Foreskin keratinocyte (primary cell): ENCODE measurements at places on chromosomes 1 and 21. TPM values are rescaled to one million over a fixed set of nuclear protein-coding genes. Genes with fewer than 3 reads are reported as not detected.

- no peak for DNase-seq
Measured at GRCh38 chr1:219523411-219523810, 89.5 kb downstream of the ZC3H11B start.

The OXCT2 gene
- 0.20 and 0.32 TPM in 2 replicates for total RNA-seq

DNA sequence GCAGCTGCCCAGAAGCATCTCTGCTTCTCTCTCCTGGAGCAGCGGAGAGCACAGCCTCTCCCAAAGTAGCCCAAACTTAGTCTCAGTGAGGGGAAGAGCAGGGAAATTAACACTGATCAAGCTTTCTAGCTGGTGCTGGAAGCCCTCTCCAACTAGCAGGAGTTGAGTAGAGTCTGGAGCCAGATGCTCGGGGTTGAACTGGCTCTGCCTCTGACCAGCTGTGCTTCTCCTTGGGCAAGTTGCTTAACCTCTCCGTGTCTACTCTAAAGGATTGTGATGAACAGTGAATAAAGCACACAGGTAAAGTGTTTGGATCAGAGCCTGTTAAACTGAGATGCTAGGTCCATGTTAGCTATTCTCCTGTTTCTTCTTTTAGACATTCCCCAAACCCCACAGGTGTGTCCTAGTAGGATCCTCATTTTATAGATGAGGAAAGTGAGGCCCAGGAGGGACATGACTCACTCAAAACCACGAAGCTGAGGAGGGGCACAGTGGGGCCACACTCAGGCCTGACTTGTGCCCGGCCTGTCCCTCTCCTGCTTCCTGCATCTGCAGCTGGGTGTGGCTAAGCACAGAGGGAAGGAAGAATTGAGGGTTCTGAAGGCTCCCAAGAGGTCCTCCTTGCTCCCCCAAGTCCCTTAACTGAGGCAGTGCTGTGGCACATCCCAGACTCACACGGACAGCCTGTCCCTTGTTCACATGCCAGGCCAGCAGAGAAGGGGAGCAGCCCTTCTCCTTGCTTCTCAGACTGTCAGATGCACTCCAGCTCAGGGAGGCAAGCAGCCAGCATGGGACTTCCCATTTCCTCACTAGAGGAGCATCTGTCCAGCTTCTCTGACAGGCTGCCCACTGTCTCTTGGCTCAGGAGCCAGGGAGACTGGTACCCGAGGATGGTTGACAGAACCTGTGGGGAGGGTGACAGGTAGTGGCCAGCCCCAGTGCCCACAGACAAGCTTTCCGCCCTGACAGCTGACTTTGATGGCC lies 152.0 kb upstream of the IGSF21 start:
- no peak for DNase-seq

DNA sequence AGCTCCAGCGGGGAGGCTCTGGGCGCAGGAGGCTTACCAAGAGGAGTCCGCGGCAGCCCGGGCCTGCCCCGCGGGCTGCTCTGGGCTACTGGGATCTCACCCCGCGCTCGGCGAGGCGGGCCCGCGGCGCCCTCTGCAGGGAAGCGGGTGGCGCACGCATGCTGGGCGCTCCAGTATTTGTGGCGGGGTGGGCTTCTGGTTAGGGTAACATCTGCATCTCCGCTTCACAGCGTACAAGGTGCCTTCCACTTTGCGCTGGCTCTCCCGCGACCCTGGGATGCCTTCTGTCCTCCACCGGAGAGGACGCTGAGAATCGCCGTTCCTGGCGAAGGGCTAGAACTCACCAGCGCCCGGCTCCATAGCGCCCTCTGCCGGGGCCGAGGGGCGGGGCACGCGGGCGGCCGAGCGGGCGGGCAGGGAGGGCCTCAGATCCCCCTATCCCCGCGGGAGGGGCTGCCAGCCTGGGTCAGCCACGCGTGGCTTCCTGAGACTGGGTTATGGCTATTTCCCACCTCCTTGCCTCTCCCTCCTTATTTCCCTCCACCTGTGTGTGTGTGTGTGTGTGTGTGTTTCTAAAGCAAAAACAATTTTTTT lies 46.6 kb upstream of the CTBS start:
- peak; percentile 55 for DNase-seq

DNA sequence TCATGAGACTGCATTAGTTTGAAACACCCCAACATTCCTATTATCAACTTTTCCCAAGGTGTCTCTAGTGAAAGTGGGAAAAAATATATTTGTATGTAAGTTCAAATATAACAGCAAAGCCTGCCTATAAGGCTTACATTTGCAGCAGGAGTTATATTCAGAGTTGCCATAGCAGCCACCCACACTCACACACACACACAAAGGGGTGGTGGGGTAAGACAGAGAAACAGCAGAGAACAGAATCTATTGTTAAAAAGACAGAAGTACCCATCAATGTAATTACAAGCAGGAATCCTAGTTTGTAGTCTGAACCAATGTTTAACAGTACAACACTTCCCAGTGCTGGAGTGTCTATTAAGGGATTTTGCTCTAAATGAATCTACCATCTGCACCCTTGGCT lies 55.0 kb downstream of the PLPPR5 start:
- DNase-seq = no peak

DNA sequence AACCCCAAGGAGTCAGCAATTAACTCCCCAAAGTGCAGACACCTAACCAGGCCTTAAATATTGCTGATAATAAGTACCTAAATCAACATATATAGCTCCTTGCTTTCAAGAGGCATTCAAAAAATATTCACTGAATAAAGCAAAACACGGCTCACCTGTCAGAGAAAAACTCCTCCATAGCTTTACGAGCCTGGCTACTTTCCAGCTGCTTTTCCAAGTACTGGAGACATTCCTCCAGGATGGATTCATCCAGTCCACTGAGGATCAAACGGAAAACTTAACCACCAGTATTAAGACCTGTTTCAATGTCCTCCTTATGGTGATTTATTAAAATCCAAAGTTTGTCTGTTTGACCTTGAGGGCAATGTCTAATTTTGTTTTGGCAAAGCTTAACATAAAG lies 44.6 kb downstream of the UBR4 start:
- peak; percentile 15 for DNase-seq

DNA sequence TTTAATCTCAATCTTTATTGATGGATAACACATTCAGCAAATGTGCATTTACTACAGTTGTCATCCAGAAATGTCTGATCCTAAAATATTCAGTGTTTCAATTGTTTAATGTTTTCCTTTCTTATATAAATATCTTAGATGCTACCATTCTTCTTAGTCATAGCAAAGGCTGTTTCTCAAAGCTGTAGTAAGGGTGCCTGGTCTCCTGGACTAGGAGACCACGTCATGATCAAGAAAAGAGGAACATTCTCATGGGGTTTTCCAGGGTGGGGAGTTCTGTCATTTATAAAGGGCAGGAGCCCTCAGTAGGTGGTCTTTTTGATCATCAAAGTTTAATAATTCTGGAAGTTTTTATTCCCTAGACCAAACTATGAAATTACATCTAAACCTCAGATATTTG lies 292.8 kb downstream of the HMCN1 start:
- DNase-seq = no peak

DNA sequence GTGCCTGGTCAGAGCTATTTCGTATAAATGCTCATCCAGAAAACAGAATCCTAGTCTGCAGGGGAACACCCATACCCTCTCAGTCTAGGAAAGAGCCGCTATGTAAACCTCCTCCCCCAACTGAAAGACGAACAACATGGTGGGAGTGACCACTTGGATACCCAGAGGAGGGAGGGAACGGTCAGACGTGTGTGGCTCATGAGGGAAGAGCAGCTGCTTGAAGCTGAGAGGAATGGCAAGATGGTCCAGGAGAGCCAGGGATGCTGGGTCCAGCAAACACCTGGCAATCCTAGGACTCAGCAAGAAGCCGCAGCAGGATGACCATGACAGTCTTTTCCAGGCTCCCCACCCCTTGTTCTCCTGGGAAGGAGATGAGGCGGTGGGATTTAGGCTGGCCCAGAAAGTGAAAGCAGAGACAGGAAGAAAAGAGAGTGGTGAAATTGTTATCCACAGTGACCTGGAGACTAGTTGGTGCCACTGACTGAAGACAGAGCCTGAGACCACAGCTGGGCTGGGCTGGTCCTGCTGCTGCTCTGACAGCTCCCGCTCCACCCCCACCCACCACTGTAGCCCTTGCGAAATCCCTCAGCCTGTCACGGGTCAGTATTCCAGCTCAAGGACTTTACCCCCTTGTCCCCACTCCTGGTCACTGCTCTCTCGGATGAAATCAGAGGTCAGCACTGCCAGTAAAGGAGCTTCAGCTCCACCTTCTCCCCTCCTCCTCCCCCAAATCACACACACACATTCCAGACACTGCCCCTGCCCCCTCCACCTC lies 3.6 kb downstream of the CERS2 start:
- no peak for DNase-seq

DNA sequence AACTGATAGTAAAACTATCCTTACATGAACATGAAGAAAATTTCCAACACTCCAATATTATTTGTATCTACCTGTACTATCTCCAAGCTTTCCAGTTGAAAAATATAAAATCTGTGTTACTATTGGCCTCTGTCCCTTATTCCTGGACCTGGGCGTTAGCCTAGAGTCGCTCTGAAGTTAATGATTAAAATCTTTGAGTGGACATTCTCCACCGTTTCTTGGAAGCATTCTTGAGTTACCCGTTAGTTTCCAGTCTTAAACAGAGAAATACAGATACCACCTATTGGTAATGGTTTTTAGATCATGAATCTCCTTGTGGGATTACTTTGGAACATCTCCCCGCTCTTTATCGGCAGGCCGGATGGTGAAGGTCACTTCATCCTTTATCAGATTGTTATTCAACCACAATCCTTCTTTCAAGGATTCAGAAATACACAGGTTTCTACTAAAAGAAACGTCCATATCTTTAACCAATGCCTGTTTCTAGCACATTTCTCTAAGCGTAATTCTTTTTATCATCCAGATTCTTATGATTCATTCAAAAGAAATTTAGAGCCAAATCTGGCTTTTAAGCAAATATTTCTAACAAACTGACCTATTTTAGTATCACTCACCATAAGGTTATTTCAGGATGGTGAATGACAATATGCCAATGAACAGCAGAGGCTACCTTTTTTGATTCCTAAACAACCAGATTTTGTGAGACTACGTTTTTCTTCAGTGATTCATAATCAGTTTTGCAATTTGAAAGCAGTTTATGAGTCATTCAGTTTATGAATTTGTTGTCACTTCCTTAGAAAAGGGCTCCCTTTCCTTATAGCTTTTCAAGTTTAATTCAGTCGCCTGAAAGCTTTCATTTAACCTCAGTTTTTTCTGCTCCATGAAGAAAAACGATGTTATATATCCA lies 70.2 kb upstream of the ERRFI1 start:
- peak; percentile 94 for DNase-seq

GRCh38 chr1:223878598-223879325 lies 33.0 kb upstream of the TP53BP2 start:
- DNase-seq = no peak

GRCh38 chr1:26994020-26994786 lies 711 bp downstream of the TRNP1 start:
- DNase-seq = no peak

- no peak for DNase-seq
Measured at GRCh38 chr1:175470591-175470990, 272.8 kb downstream of the TNR start.

The KRTAP10-4 gene
- total RNA-seq = not detected in 2 replicates

DNA sequence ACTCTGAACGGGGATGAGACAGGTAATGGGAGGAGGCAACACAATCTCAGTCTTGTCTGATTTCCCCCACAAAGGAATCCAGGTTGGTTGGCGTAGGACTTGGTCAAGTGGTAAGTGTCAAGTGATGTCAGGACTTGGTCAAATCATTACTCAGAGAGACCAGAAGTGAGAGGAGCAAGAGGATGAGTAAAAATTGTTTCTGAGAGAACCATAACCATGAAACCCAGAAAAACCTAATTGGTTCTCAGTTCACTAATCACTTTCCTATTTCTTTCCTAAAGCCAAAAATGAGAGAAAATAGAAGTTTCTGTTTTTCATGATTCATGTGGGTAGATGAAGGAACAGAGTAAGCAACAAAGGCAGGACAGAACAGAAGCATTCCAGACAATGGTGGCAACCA lies 5.0 kb downstream of the PHC2 start:
- DNase-seq = no peak

- DNase-seq = peak; percentile 48
Measured at GRCh38 chr1:22428672-22429071, 23.0 kb upstream of the ZBTB40 start.

The ACTL8 gene
- total RNA-seq = not detected in 2 replicates

- DNase-seq = no peak
Measured at GRCh38 chr1:161131523-161132409, 701 bp downstream of the DEDD start.

GRCh38 chr21:25561668-25562641 lies 45.3 kb downstream of the MRPL39 start:
- no peak for DNase-seq

- no peak for DNase-seq
Measured at GRCh38 chr1:41439234-41439633, 45.2 kb downstream of the EDN2 start.

The MAP1LC3C gene
- total RNA-seq = not detected in 2 replicates

GRCh38 chr21:33916200-33916567 lies 580 bp upstream of the ATP5PO start:
- DNase-seq = no peak

The MIXL1 gene
- total RNA-seq = not detected in 2 replicates

- DNase-seq = no peak
Measured at GRCh38 chr21:26115305-26115704, 55.3 kb downstream of the APP start.

- peak; percentile 80 for DNase-seq
Measured at GRCh38 chr1:64983110-64983509, 16.8 kb upstream of the JAK1 start.

GRCh38 chr21:34880401-34880800 lies 168.7 kb downstream of the RUNX1 start:
- DNase-seq = no peak

GRCh38 chr1:245875581-245876261 lies 631.4 kb downstream of the SMYD3 start:
- no peak for DNase-seq

The SYT14 gene
- 4.1 and 7.1 TPM in 2 replicates for total RNA-seq

- no peak for DNase-seq
Measured at GRCh38 chr1:61491497-61491896, 233.4 kb downstream of the TM2D1 start.

GRCh38 chr1:23748016-23748415 lies 4.7 kb downstream of the ELOA start:
- DNase-seq = peak; percentile 25

DNA sequence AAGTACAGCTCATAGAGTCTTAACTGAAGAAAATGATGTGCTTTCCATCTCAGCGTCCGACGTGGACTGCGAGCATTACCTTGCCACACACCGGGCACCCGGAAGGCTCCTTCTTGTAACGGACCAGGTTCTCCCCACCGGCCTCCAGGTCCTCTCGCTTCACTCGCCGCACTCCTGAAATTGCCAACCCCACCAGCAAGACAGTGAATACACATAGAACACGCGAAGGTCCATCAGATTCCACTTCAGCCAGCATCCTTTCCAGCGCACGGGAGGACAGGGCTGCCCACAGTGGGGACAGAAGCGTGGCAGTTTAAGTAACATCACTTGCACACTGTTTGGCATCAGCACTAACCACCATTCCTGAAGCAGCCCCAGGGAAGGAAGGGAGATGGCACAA lies 53.3 kb downstream of the PRDM15 start:
- no peak for DNase-seq

The RUNX3 gene
- 0.10 TPM in 1 of 2 replicates, not detected in the other for total RNA-seq

DNA sequence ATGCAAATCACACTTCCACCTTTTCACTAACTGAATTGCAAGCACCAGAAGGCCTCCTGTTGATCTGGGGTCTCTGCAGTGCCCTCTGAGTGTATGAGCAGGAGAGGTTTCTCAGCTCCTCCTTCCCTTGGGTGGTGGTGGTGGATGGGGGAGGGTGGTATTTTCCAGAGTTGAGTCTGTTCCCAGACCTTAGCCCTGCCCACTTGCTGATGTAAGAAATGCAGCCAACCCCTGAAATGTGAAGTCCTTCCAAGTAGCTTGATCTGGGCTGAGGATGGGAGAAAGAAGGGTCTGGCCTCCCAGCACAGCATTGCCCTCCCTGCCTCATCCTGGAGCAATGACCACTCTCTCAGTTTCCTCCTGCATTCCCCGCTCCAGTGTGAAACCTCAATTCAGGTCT lies 6.3 kb upstream of the FOXD2 start:
- no peak for DNase-seq
